Calu3 (cell line): ENCODE measurements at places on chromosomes 11 and 22. TPM values are rescaled to one million over a fixed set of nuclear protein-coding genes. Genes with fewer than 3 reads are reported as not detected.

- no peak for DNase-seq
These were observed 30.4 kb downstream of the MOB2 start for GRCh38 chr11:1456176-1456575.

The PTPRCAP gene
- total RNA-seq, result 0.51 and 1.3 TPM in 2 replicates

GRCh38 chr11:64803846-64804345, 882 bp upstream of the MAP4K2 start:
- no peak for DNase-seq

DNA sequence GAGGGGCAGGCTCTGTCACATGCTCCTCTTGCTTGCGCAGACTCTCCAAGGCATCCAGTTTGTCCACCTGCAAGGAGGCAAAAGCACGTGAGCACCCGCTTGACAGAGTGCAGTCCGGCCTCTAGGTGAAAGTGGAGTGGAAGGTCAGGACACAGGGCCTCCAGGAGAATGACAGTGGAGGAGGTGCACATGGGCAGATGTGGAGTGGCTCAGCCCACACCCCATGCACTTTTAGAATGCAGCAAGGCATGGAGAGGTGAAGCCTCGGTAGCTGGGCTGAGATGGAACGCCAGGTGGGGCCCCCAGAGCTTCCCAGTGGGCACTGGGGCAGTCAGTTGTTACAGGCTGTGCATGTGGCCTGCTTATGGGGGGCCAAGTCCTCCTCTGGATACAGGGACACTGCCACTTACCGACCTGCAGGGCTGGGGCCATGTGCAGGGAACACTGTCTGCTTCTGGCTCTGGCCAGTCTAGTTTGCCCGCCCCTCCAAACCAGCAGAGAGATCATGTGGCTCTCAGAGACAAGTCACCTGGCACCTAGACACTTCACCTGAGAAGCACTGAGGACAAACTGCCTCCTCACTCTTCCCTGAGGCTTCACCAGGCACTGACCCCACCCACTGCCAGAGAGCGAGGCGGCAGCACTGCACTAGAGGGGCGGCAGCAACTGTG, 2.3 kb upstream of the SLC25A1 start:
- DNase-seq, result no peak

The TEF gene
- 4.6 and 6.3 TPM in 2 replicates for total RNA-seq

- DNase-seq, result no peak
These were observed 27.9 kb upstream of the SLC36A4 start for GRCh38 chr11:93225662-93226061.

DNA sequence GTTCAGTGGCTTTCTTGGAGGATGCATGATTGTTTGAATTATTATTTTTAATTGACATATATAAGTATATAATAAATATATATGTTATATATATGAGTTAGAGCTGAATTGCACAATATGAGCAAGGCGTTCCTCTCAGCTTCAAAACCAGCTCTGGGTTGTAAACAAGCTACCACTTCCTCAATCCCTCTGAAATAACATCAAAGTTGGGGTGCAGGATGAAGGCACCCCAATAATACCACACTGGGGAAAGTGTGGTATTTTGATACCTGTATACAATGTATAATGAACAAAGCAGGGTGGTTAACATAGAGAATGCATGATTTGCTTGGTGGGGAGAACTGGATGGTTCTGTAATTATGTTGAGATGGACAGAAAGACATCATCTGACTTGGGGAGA, 1.7 kb upstream of the SORL1 start:
- no peak for DNase-seq

The MRGPRE gene
- not detected in 2 replicates for total RNA-seq

The FKBP2 gene
- 87.4 and 91.3 TPM in 2 replicates for total RNA-seq

DNA sequence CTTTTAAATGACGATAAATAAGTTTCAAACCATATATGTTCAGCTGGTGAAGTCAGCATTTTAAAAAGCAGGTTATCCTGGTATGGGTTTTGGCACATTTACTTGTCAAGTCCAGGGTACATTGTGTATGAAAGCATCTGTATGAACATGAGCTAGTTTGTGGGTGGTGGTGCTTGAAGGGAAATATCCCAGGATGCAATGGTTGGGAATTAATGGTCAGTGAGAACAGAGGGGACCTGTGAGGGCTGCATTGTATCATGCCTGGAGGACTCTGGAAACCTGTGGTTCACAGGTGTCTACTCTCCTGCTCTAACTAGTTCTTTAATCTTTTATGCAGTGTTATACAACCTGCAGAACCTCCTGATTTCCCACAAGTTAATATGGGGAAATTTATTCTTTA, 5.8 kb downstream of the DEPDC7 start:
- DNase-seq, result no peak

The PCF11 gene
- total RNA-seq, result 45.0 and 48.8 TPM in 2 replicates

GRCh38 chr11:9625728-9626127, 38.1 kb upstream of the SWAP70 start:
- no peak for DNase-seq

The ATP6V1E1 gene
- 105 and 116 TPM in 2 replicates for total RNA-seq

The TOMM22 gene
- 94.6 and 105 TPM in 2 replicates for total RNA-seq

The NLRP10 gene
- not detected in 2 replicates for total RNA-seq

DNA sequence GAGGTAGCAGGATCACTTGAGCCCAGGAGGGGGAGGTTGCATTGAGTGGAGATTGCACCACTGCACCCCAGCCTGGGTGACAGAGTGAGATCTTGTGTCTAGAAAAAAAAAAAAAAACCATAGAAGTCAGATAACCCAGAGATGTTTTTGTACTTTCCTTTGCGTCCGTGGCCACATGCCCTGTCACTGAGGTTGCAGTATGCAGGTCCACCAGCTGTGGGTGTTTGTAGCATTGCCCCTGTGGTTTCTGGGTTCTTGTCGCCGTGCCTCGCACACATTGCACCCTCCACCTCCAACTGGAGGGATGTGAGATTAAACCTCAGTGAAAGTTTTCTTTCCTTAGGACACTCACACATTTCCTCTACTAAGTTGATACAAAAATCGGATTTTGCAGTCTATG, 70.3 kb downstream of the TNRC6B start:
- DNase-seq, result no peak

- DNase-seq, result no peak
These were observed 12.9 kb upstream of the LRRC32 start for GRCh38 chr11:76683161-76684095.

DNA sequence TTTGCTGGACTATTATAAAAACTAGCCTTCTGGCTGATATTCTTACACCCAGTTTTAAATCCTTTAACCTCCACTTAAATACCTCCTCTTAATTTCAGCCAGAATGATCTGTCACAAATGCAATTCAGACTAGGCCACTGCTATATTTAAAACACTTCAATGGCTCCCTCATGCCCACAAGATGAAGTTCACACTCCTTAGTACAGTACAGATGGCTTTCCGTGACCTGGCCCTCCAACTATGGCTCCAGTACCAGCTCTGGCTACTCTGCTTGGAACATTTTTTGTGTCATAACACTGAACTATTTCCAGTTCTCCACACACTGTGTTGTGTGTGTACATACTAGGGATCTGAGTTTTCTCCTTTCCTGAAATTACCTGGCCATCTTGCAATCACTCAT, 353.4 kb downstream of the SOX6 start:
- DNase-seq, result no peak

The MGAT3 gene
- total RNA-seq, result 33.0 and 51.5 TPM in 2 replicates

DNA sequence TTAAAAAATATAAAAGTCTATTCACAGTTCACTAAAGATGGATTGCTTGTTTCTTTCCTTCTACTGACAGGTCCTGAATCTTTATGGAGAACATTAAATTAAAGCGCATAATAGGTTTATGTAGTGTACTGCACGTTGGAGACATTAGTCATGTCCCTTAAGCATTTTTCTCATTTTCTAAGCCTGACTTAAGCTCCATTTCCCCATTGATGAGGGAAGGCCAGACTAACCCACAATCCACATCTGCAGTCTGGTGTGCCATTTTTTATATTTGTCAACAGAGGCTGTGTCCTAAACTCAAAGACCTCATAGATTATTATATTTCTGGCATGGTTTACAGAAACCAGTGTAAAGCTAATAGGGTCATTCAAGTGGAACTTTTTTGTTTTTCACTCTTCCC, 39.9 kb downstream of the CADM1 start:
- no peak for DNase-seq

GRCh38 chr22:24107661-24108060, 73.6 kb upstream of the SUSD2 start:
- no peak for DNase-seq

DNA sequence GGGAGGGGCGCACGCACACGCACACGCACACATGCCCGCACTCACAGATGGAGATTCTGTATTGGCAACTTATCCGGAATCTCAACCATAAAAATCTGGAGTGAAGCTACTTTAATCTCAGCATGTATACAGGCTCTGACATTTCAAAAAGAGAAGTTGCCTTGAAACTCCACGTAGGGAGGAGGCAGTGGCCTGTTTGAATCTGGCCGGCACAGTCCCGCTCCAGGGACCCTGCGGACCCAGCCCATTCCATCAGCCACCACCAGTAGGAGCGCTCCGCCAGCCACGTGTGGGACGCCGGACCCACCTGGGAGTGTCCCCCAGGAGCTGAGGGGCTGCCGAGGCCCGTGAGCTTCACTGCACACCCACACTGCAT, 1.9 kb upstream of the SYT8 start:
- DNase-seq, result no peak

DNA sequence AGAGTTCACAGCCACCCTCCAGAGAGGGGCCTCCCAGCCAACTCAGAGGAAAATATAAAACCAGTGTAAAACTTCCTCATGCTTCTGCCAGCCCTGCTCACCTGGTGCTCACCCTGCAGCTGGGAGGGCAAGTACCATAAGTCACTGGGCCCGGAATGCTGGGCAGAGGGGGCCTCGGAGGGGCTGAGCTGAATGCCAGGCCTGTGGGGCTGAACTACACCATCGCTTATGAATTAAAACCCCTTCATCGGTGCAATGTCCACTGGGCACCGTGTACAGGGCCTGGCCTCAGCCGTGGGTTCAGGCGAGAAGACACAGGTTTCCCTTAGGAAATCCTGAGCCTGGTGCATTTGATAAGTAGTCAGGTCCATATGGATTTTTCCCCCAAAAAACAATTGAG, 828.6 kb downstream of the TBC1D22A start:
- no peak for DNase-seq

GRCh38 chr11:69620683-69621290, 20.2 kb upstream of the CCND1 start:
- DNase-seq, result no peak

DNA sequence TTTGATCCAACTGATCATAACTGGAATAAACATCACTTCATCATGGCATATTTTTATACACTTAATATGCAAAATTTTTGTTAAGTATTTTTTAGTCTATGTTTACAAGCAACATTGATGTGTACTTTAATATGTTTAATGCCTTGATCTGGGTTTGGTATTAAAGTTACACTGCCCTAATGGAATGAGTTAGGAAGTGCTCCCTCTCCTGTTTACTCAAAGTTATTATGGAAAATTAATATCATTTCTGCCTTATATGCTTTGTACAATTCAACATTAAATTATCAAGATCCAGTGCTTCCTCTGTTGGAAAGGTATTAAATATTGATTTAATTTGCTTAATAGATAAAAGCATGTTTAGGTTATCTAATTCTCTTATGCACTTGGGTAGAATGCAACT, 927.3 kb upstream of the RAG2 start:
- DNase-seq, result no peak

The FGF3 gene
- not detected in 2 replicates for total RNA-seq

- peak; percentile 44 for DNase-seq
These were observed 208.6 kb downstream of the DBX1 start for GRCh38 chr11:19951558-19952115.

The MIOX gene
- total RNA-seq, result 0.45 TPM in 1 of 2 replicates, not detected in the other

The NNMT gene
- total RNA-seq, result 52.7 and 116 TPM in 2 replicates

DNA sequence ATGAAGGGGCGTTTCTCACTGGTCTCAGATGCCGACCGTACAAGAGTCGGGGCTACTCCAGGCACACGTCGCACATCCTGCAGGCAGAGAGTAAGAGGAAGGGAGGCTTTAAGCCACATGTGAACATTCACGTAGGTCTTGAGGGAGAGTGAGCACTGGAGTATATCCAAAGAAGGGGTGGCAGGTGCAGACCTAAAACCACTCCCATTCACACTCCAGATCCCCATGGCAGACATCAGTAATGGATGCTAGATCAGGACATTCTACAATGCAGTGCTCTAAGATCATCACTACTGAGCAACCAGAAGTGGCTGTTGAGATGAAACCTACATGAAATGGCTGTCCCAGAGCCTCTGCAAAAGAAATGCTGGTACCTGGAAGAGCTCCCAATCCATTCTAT, 39.0 kb downstream of the WT1 start:
- DNase-seq, result no peak

- no peak for DNase-seq
These were observed 1181.0 kb upstream of the TENM4 start for GRCh38 chr11:80621871-80622270.

GRCh38 chr11:83557653-83558052, 271.5 kb upstream of the CCDC90B start:
- DNase-seq, result no peak

GRCh38 chr11:48098024-48098423, 117.7 kb downstream of the PTPRJ start:
- DNase-seq, result no peak

DNA sequence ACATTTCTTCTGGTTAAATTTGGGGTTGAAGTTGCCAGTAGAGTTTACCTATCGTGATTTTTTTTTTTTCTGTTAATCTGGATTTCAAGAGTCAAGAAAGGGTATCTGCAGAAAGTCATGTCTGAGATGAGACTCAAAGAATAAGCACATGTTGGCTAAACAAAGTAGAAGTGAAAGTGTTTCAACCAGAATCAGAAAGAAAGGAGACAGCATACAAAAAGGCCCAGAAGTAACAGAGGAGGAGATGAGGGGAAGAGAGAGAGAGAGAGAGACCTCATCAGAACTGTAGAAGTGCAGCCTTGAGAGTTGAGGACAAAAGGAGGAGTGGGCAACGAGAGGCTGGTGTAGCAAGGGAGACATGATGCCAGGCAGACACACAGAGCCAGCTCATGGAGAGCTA, 54.9 kb downstream of the SVIP start:
- DNase-seq, result no peak

The MMP13 gene
- not detected in 2 replicates for total RNA-seq

DNA sequence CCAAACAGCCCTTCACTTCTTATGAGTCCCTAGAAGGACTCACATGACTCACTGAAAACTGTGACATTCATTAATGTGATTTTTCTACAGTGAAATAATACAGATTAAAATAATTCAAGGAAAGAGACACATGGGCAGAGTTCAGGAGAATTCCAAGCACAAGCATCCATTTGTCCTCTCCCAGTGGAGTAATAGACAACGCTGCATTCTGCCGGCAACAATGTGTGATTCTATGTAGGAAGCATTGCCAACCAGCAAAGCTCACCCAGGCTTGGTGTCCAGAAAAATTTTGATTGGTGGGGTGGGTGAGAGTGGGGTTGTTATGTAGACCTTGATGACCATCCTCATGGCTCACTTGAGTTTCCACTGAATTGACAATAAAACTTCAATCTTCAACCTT, 123.9 kb downstream of the VPREB1 start:
- no peak for DNase-seq
